Glutamatergic neuron (in vitro differentiated cells): ENCODE measurements at places on chromosomes 7 and 10.

- DNase-seq, result no peak
These were observed 577.7 kb upstream of the AUTS2 start for GRCh38 chr7:69020536-69020935.

- no peak for DNase-seq
These were observed 208.2 kb downstream of the MGMT start for GRCh38 chr10:129675027-129675769.

- DNase-seq, result no peak
These were observed 655.6 kb downstream of the LRMDA start for GRCh38 chr10:76086761-76087639.

DNA sequence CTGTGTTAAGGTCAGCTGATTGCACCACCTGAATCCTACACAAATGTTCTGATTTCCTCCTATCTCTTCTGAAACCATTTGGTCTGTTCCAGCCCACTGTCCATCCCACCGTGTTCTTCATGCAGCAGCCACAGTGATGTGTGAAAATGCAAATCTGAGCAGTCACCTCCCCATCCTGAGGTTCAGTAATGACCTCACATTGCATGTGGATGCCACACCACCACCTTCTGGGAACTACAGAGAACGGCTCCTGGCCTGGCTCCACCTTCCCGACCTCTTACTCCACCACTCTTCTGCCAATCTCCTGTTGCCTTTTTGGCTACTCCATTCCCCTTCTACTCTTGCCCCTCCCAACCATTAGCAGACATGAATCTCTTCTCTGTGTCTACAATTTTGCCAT lies 244.4 kb downstream of the TNS3 start:
- no peak for DNase-seq

DNA sequence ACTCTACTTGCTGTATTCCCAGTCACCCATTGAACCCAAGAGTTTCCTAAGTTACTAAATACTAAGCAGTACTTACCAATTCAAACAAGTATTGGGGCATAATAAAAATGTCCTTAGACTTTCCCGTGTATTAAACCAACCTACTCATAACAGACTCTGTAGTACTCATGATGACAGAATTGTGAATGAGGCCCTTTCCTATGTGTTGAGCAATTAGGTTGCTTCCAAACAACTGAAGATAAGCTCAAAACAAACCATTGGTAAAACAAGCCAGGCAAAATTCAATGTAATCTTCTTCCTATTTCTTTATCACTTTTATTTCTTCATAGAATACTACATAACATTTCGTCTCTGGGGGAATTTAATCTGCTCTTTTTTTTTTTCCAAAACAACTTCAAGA lies 106.5 kb upstream of the ANK3 start:
- DNase-seq, result no peak

GRCh38 chr10:45395554-45395953 lies 21.5 kb downstream of the ALOX5 start:
- DNase-seq, result no peak

DNA sequence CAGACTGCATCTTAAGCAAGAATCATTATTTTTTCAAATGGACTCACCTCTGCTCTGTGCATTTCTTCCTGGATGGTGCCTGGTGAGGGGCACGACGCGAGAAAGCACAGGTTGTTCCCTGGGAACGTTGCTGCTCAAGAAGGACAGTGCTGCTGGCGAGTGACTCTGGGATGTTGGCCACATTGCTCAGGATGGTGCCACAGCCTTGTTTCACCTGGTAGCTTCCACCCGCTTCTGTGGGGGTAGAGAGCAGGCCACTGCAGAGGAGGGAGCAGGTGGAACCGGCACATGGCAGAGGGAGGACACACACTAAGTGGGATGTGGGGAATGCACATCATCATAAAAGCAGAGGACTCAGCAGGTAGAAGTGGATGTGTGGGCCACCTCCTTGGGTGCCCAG lies 444.7 kb downstream of the TCERG1L start:
- DNase-seq, result no peak

- DNase-seq, result no peak
These were observed 85.5 kb downstream of the SLC25A13 start for GRCh38 chr7:96236198-96237039.

DNA sequence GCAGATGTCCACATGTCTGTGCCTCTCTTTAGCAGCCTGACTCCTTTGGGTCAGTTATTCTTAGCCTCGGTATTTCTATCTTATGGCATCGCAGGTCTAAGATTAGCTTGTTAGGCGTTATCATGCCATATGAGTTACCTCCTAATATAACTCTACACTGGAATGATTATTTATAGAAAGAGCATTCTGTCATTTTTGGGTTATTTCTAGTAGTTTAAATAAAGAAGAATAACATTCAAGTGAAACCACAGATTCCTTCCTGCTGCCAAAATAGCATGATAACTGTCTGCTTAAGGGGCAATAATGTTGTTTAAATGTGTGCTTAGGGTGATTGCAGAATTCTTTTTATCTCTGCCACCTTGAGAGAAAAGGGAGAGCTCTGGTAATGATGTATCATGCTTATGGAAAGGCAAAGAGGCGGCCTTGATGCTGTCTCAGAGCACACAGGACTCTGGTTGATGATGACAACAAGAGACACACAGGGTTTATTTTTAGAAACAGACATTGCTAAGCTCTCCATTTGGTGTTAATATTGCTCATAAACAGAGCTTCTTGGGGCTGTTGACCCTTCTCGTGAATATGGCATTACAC lies 10.4 kb downstream of the HDAC9 start:
- DNase-seq, result no peak

DNA sequence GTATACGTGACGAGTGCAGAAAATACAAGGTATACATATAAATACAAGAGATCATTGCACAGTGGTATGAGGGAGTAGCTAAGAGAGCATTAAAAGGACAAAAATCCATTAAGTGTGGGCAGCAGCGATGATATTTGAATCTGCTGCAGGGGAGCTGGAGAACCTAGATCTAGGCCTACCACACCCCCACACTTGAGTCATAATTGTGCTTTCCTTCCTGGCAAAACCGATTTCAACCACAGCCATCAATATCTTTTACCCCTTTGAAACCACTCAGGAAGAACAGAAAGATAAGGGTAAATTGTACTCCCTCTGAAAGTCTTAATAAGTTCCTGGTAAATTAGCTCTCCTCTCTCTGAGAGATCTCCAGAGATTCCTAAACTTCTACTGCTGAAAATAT lies 345.0 kb downstream of the SORCS1 start:
- DNase-seq, result no peak

GRCh38 chr7:32564542-32564941 lies 69.3 kb downstream of the AVL9 start:
- DNase-seq, result no peak

GRCh38 chr7:99562832-99563231 lies 4.4 kb downstream of the ZNF655 start:
- DNase-seq, result no peak

- DNase-seq, result no peak
These were observed 14.4 kb upstream of the SPRN start for GRCh38 chr10:133438711-133439273.

GRCh38 chr7:219581-220150 lies 27.3 kb downstream of the FAM20C start:
- DNase-seq, result no peak

- DNase-seq, result no peak
These were observed 280 bp downstream of the DNAAF5 start for GRCh38 chr7:726854-727103.

- no peak for DNase-seq
These were observed 80.7 kb downstream of the FZD1 start for GRCh38 chr7:91344911-91345310.

GRCh38 chr7:40826411-40827221 lies 691.8 kb downstream of the SUGCT start:
- DNase-seq, result no peak

- DNase-seq, result no peak
These were observed 114.5 kb upstream of the CDCA7L start for GRCh38 chr7:22060197-22060596.

DNA sequence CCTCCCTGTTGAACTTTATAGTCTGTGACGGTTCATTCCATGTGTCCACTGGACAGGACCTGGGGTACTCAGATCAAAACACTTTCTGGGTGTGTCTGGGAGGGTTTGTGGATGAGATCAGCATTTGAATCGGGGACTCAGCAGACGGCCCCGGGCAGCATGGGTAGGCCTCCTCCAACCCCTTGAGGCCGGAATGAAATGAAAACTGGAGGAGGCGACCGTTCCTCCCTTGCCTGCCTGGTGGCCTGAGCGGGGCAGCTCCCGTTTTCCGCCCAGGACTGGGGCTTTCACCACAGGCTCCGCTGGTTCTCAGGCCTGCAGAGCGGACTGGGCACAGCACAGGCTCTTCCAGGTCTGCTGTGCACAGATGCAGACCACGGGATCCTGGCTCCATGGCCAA lies 247.7 kb downstream of the MAD1L1 start:
- no peak for DNase-seq

DNA sequence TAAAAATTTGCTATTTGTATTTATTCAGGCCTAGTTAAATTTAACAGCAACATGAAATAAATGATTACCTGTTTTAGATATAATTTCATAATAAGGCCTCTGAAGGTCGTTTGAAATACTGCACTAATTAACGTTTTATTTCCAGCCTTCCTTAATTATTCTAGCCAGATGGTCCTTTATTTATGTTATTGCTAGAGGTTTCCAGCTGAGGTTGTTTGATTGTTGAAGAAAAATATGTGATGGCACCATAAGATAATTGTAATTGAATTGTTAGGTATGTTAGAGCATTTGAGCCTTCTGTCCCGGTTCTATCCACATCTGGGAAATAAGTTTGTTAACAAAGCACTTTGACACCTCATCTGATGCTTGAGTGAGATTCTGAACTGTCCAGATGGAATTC lies 556.1 kb downstream of the ATRNL1 start:
- DNase-seq, result no peak

DNA sequence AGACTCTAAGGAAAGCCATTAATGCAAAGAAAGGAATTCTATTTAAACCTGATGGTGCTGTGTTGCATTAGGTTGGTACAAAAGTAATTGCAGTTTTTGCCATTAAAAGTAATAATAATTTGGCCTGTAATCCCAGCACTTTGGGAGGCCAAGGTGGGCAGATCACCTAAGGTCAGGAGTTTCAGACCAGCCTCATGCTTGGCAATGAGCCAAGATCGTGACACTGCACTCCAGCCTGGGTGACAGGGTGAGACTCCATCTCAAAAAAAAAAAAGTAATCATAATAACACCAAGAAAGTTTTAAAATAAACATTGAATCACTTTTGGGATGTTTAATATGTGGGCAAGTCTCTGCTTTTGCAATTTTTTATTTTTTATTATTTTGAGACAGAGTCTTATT lies 107.3 kb upstream of the FRMD4A start:
- DNase-seq, result no peak

- no peak for DNase-seq
These were observed 18.0 kb downstream of the CALU start for GRCh38 chr7:128757203-128757602.

GRCh38 chr7:70776627-70777101 lies 355.3 kb upstream of the GALNT17 start:
- no peak for DNase-seq

DNA sequence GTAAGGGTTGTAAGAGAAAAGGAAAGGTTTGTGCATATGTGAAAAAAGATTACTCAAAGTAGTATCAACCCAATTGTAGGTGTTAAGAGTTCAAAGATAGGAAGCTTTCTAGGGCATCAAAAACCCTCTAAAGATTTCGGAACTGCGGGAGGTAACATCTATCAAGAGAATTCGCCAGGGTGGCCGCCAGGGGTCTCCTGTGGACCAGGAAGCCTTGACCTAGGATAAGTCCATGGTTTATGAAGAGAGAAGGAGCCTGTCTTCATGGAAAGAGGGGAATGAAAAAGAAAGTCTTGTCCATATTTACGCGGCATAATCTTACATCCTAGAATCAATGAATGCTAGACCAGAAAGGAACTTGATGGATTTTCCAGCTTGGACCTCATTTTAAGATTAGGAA lies 140.7 kb upstream of the CALCR start:
- peak; percentile 81 for DNase-seq

DNA sequence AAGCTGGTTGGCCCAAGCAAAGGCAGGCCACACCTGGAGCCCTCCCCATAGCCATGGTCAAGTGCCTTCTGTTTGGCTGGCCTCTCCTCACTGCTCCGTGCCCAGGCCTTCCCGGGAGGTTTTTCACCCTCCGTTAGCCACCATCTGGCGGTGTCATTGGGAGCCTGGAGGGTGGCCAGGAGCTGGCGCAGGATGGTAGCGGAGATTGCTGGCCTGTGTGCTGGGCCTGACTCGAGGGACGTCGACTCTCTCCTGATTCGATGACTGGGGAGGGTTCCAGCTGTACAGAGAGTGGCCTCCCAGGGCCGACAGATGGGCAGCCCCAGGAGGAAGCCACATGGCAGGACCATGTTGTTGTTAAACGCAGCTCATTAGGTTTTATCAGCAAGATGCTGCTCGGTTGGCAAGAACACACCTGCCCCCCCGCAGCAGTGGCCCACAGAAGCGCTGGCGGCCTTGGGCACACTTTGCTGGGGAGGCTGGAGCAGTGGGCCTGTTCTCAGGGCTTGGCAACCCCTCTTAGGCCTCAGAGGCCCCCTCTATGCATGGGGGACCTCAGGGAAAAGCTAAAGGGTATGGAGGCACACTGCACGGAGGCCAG lies 64.0 kb upstream of the CACUL1 start:
- peak; percentile 81 for DNase-seq

DNA sequence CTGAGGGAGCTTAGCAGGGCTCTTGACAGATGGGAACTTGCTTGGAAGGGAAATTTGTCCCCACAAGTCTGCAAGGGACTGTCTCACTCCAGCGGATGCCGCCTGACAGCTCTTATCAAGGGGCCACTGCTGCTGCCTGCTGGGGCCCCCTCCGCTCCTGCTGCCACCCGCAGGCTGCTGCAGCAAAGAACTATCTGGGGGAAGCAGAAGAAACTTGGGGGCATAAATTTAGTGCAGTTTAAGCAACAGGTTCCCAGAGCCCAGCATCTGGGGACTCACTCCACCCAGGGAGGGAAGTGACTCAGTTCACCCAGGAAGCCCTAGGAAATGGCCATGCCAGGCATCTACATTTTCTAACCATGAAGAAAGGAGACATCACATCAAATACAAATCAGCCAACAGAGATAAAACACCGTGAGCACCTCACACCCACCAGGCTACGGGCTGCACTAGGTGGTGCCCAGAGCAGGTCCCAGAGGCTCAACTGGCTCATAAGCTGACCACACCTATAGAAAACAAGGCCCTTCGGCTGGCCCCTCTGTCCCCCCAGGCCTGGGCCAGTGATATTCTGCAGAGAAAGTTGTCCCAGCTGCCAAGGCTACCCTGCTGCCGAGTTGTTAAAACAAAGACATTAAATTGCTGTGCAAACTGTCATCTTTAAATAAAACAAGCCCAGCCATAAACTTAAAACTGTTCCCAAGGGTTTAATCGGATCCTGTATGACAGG lies 3.7 kb downstream of the RGS10 start:
- DNase-seq, result no peak
